ENCODE measurements at places on chromosomes 4 and X.

DNA sequence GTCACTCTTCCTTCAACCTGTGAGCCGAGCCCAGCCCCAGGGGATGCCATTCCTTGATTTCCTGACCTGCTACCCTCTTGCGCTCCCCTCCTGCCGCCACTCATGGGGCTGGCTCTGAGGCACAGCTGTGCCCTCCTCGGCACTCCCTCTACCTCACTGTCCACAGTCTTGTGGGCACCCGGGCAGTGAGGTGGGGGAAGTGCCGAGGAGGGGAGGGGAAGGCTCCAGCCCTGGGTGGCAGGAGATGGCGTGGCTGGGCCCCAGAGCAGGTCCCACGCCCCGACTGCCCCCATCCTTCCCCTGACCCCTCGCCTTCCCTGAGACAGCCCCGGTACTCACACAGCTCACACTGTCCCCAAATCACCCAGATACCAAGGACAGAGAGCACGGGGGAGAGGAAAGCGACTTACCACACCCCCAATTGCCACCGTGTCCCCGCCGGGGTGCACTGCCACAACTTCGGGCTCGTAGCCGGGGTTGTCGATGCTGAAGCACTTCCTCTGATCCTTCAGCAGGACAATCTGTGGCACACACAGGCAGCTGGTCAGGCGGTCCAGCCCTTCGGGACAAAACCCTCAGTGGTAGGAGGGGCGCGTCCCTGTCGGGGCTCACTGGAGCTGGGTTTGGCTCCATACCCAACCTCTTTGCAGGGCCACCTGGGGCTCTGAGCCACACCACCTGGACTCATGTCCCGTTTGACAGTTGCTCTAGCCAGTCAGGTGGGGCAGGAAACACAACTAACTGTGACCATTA lies 37.9 kb downstream of the WDR1 start:
- no peak for DNase-seq

DNA sequence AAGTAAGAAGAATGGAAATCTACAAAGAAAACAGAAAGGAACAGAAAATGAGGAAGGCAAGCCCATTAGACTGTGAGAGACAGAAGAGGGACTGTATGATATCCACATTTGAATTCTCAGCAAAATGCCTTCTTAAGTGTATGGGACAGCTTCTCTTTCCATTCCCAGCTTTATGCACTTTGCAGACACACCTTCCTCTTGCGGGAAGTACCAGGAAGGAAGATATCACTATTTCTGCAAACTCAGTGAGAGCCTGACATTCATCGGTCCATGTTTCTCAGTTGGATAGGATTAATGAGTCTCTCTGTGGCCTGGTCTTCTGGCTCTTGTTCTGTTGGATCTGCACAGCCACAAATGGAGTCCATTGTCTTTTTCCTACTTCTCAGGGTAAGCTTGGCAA lies 31.6 kb upstream of the DHX15 start:
- DNase-seq = no peak

DNA sequence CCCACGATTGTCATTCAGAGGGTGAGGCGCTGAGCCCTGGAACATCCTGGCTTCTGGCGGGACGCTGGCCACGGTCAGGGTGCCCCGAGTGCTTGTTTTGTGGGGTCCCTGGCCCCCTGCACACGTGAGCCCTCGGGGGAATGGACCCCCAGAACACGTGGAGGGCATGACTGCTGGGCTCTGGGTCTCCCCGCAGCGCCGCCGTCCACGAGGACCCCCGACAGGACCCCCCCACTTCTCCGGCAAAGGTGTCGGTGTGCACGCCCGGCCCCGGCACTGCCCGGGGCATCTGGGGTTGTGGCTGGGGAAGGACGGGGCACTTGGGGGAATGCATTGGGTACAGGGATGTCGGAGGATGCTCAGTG lies 13.9 kb upstream of the GTPBP6 start:
- DNase-seq = no peak

DNA sequence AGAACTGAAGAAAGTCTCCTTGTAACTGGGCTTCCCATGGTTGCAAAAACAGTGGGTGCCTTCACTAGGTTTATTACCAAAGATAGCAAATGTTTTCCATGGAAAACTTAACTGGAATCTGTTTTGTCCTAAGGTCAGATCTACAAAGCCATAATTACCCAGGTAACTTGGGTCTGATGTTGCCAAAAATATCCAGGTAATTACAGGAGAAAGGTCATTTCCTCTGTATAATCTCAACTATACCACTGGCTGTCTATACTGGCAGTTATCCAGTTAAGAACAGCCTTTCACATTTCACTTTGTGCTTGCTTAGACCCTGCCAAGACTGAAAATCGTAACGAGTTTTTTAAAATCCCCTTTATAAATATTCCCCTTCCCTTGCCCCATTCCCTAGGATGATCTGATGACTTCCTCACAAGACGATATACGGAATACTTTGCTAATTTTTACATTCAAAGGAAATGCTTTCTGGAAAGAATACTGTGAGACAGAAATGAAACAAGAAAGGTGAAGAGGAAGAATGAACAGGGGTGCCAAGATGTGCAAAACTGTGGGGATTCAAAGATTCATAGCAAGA lies 105.5 kb downstream of the MAML3 start:
- no peak for DNase-seq

- no peak for DNase-seq
Measured at GRCh38 chrX:8404471-8404870, 60.2 kb upstream of the VCX3B start.

GRCh38 chr4:112251019-112251643 lies 19.5 kb downstream of the AP1AR start:
- no peak for DNase-seq
